ENCODE measurements at places on chromosomes 2 and 18.

GRCh38 chr2:122007126-122007525 is 251.7 kb downstream of the TSN start:
- no peak for DNase-seq

DNA sequence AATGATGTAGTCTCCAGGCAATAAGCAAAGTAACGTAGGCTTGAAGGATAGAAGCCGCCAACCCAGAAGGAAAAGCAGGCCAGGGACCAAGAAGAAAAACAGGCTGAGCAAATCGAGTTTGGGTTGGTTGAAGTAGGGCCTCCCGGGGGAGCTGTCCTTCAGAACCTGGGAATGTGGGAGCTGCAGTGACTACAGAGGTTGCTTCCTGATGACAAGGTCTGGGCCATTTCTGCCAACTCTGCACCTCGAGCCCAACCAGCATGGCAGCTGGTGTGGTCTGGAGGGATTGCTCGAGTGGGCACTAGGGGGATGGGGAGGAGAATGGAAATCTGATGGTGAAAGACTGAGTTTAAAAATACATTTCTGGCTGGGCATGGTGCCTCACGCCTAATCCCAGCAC is 14.1 kb downstream of the ACMSD start:
- no peak for DNase-seq

DNA sequence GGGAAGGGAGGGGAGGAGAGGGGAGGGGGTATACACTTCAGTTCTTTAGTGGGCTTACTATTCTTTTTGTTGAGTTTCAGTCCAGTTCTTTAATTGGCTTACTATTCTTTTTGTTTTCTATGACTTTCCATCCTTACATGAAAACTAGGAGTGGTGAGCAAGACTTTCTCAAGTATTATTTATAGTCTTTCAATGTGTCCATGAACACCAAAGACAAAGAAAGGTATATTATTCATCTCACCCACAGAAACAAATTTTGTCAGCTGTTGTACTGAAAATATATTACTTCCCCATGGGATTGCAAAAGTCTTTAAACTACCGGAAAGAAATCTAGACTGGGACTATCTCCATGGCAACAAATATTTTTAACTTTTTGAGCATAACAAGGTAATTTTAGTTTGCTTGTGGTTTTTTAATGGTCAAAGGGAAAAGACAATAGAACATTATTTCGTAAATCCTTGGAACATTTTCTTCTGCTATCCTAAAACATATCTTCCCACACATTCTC is 17.6 kb downstream of the ADAM17 start:
- DNase-seq, result no peak

- no peak for DNase-seq
Observed at GRCh38 chr2:49122107-49122506, 32.2 kb downstream of the FSHR start.

- no peak for DNase-seq
Observed at GRCh38 chr2:69034122-69034521, 21.1 kb downstream of the ANTXR1 start.

DNA sequence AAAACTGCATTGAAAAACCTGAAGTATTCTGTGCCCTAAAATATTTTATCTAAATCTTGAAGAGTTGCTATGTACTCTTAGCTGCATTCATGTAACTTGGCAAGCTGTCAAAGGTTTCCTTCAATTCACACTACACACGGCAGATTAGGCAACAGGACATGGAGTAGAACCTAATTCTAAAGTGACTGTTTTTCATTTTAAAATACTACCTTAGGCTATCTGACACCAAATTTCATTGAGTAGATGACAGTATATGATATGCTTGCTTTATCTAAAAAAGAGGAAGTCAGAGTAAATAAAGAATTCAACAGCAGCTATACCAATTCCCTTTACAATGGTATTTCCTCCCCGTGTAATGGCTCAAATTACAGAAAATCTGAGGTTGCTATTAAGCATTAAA is 45.4 kb downstream of the EXOC6B start:
- DNase-seq, result no peak

- DNase-seq, result no peak
Observed at GRCh38 chr2:201833781-201834180, 27.4 kb downstream of the CDK15 start.

- DNase-seq, result no peak
Observed at GRCh38 chr2:238274152-238274865, 14.1 kb downstream of the PER2 start.

GRCh38 chr18:420661-421246 is 79.7 kb downstream of the COLEC12 start:
- DNase-seq, result no peak

- no peak for DNase-seq
Observed at GRCh38 chr2:158806941-158807340, 11.8 kb downstream of the DAPL1 start.

- no peak for DNase-seq
Observed at GRCh38 chr2:45275806-45276205, 266.6 kb upstream of the SIX2 start.

GRCh38 chr2:130370490-130370889 is 14.6 kb downstream of the PTPN18 start:
- no peak for DNase-seq

DNA sequence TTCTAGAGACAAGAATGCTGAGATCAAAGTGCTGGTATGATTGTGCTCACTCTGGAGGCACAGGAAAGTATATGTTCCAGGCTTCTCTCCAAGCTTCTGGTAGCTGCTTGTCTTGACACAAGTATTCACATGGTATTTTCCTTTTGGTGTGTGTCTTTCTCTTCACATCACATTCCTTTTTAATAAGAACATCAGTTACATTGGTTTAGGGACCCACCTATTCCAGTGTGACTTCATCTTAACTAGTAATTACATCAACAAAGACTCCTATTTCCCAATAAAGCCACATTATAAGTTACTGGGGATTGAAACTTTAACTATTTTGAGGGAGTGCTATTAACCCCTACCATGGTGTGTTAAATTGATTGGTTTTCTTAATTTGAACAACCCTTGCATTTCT is 119.1 kb downstream of the FSIP2 start:
- DNase-seq, result no peak

DNA sequence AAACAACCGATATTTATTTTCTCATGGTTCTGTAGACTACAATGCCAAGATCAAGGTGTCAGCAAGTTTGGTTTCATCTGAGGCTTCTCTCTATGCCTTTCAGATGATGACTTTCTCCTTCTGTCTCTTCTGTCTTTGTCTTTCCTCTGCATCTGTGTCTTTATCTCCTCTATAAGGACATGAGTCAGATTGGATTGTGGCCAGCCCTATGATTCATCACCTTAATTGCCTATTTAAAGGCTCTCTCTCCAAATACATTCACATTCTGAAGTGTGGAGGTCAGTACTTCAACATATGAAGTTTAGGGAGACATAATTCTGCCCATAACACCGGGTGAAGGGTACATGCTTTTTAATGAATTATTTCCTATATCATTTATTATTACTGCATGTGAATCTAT is 71.2 kb upstream of the CNTNAP5 start:
- no peak for DNase-seq

GRCh38 chr2:154713675-154714074 is 15.2 kb downstream of the KCNJ3 start:
- DNase-seq, result peak; percentile 95

- no peak for DNase-seq
Observed at GRCh38 chr2:156326526-156327095, 5.9 kb downstream of the NR4A2 start.

DNA sequence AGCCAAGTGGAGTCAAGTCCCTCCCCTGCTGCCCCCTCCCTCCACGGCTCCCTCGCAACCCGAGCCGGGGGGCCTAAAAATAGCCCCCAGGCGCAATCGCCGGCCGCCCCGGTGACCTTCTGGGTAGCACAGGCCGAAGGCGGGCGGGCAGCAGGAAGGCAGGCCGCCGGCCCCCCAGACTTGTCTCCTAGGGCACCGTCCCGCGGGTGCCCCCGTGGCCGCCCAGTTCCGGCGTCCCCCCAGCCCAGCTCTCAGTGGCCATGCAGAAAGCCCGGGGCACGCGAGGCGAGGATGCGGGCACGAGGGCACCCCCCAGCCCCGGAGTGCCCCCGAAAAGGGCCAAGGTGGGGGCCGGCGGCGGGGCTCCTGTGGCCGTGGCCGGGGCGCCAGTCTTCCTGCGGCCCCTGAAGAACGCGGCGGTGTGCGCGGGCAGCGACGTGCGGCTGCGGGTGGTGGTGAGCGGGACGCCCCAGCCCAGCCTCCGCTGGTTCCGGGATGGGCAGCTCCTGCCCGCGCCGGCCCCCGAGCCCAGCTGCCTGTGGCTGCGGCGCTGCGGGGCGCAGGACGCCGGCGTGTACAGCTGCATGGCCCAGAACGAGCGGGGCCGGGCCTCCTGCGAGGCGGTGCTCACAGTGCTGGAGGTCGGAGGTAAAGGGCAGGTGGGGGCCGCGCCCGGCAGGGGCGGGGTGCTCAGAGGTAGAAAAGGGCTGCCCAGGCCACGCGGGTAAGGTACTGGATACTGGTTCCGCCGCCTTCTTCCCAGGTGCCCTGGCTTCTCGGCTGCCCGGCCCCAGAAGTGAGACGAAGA is at the start of gene SPEG:
TSS of gene SPEG (plus strand) at position 126 of the 808 bp plus-strand sequence. CDS start at position 261, 135 bp downstream.
- DNase-seq, result no peak

- no peak for DNase-seq
Observed at GRCh38 chr2:39706312-39706711, 40.6 kb downstream of the TMEM178A start.

- no peak for DNase-seq
Observed at GRCh38 chr2:238897911-238898311, 50.0 kb downstream of the TWIST2 start.

GRCh38 chr2:197191940-197192322 is 118.6 kb downstream of the ANKRD44 start:
- no peak for DNase-seq

GRCh38 chr2:8538531-8538930 is 143.3 kb upstream of the ID2 start:
- no peak for DNase-seq

GRCh38 chr2:49033394-49034185 is 120.7 kb downstream of the FSHR start:
- DNase-seq, result no peak

- DNase-seq, result no peak
Observed at GRCh38 chr2:157922336-157922735, 46.2 kb upstream of the ACVR1 start.

- no peak for DNase-seq
Observed at GRCh38 chr18:66826211-66826610, 222.3 kb upstream of the CDH19 start.

- peak; percentile 67 for DNase-seq
Observed at GRCh38 chr18:61528961-61529360, 195.7 kb downstream of the CDH20 start.

GRCh38 chr2:191166111-191166755 is 15.4 kb upstream of the STAT4 start:
- DNase-seq, result no peak

DNA sequence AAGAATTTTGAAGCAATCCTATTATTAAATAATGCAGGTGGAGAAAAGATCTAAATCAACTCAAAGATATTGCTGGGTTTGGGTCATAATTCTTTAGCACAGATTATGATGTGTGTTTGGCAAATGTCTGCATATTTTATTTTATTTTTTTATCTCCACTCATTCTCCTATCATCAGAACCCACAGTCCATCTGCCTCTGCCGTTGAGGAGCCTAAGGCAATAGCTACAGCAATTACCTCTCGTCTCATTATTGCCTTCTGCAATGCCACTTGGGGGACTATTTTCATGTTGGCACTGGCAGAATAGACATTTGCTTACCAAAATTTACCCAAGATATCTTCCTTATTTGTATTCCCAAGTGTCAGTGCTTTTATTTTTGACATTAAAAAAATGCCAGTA is 815.9 kb upstream of the CNTNAP5 start:
- DNase-seq, result no peak

DNA sequence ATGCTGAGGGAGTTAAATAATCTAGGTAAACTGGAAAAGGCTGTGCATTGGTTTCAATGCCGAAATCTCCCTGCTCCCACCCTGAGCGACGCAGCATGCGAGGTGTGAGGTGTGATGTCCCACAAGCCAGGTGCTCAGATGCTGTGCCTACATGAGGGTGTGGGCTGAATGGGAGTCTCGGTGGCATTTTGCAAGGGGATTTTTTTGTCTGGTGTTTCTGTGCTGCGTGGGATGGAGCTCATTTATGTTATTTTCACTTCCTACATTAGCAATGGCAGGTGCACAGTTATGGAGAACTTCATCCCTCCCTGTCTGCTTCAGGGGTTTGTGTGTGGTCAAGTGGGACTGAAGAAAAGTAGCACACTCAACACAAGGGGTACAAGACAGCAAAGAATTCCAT is 110.2 kb upstream of the CCDC68 start:
- no peak for DNase-seq

DNA sequence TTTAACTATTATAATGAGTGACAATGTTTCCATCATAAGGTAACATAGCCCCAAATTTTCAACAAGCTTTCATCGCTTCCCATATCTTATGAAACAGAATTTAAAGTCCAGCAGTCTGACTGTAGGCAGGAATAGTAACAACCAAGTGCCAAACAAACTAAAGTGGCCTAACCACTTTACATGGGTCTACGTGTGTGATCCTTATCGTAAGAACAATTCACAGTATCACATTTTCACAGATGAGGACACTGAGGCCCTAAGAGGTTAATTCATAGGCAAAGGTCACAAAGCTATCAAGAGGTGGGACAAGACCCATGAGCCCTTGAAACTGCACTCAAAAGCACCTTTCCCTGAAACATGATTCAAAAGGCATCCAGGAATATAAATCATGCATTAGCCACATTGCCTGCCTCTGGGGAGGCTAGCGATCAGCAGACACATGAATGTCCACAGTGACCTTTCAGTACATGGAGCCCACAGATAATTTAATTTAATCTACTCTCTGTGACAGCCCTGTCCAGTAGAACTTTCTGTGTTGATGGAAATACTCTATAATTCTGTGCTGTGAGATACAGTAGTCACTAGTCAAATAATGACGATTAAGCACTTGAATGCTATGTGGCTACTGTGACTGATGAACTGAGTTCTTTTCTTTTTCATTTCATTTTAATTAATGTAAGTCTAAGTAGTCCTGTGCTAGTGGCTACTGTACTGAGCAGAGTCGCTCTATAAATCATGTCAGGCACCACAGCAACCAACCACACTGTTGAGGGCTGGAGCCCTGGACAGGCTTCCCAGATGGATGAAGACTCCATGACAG is 30.3 kb downstream of the KIDINS220 start:
- DNase-seq, result no peak

DNA sequence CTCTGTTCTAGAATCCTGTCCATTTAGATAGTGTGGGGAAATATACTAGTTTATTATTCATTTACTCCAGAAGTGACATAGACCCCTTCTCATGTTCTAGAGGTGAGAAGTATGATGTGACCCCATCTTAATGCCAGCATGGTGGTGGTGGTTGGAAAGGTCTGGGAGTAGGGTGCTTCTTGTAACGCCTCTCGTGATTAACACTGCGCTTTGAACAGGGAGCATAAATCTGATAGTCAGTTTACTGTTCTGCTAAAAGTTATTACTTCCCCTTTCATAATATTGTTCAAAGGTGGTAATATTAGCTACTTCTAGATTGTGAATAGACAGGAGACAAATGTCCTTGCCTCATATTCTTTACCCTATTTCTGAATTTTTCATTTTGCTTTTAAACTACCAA is 35.6 kb downstream of the EHBP1 start:
- DNase-seq, result no peak

- DNase-seq, result no peak
Observed at GRCh38 chr2:189367343-189367742, 73.9 kb upstream of the WDR75 start.

Data from NCI-H1694 treated with DMSO at 0.1 percent for 48 hours (cell line).